Type B pancreatic cell (in vitro differentiated cells): ENCODE measurements at places on chromosomes 12 and 14.

DNA sequence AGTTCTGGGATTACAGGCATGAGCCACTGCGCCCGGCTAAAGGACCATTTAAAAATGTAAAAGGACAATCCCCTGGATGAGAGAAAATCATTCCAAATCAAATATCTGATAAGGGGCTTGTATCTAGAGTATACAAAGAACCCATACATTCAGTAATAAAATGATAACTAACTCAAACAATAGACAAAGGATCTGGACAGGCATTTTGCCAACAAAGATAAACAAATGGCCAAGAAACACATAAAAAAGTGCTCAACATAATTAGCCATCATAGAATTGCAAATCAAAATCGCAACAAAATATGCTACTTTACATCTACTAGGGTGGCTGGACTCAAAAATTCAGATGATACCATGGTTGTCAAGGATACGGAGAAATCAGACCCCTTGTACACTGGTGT lies 8.5 kb upstream of the BICD1 start:
- H3K36me3 ChIP-seq = peaks cover 8% of the 10 kb centered on the region
- H3K4me1 ChIP-seq = no peaks in the 10 kb centered on the region
- no peak overlapping the region for H3K27ac ChIP-seq
- peaks cover 24% of the 10 kb centered on the region for H3K27me3 ChIP-seq

GRCh38 chr12:34119366-34119765 lies 97.1 kb downstream of the ALG10 start:
- no peak overlapping the region for H3K4me3 ChIP-seq
- H3K27me3 ChIP-seq = no peaks in the 10 kb centered on the region
- no peak overlapping the region for H3K27ac ChIP-seq
- H3K36me3 ChIP-seq = peaks cover 5% of the 10 kb centered on the region

DNA sequence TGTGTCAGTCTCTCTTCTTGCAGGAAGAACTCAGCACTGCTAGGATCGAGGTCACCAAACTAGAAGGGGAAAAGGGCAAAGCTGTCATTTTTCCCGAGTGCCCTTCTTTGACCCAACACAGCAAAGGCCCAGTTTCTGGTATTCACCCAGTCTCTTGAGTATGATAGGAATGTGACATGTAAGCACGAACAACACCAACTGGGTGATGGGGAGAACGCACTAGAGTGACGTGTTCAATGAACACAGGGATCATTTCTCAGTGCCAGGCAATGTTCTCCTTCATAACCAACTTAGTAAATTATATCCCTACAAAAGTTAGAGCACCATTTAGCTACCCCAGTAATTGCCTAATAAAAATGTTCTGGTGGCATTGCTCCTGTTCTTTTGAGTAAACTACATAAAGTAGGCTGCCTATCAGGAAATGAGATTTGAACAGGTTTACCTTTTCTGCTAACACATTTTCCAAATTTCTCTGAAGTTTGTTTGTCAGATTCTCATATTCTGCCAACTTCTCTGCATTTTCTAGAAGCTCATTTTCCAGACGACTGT lies 64.5 kb downstream of the NIN start:
- peaks cover 5% of the 10 kb centered on the region for H3K4me1 ChIP-seq
- no peaks in the 10 kb centered on the region for H3K27me3 ChIP-seq
- no peak overlapping the region for H3K27ac ChIP-seq
- no peak overlapping the region for H3K4me3 ChIP-seq
- no peak for DNase-seq

- H3K36me3 ChIP-seq = peaks cover 5% of the 10 kb centered on the region
- H3K27ac ChIP-seq = peak overlapping the region; percentile 39
- peak; percentile 90 for DNase-seq
- peak overlapping the region; percentile 97 for H3K4me3 ChIP-seq
- peaks cover 3% of the 10 kb centered on the region for H3K4me1 ChIP-seq
Observed at GRCh38 chr14:26598081-26598671, 343 bp upstream of the NOVA1 start.

DNA sequence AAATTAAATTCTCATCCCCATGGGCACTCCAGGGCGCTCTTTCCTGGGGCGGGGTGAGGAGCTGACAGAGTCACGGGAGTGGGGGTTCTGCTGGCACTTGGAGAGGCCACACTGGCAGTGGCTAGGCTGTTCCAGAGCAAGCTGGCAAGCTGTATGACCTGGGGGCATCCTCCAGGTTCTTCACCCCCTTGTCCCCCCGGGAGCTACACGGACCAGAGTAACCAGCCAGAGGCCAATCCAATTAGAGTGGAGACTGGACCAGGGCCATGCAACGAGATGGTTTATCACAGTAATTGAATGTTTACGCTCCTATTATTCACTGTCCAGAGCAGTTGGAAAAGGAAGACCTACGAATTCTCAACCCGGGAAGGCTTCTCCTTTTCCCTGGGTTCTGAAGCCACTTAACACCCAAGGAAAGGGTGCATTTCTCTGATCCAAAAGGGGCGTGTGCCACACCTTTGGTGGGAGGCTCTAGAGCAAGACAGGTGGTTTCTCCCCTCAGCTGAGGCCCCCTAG lies 43.8 kb upstream of the PNMA1 start:
- H3K27ac ChIP-seq = peak overlapping the region; percentile 92
- no peaks in the 10 kb centered on the region for H3K27me3 ChIP-seq
- peaks cover 73% of the 10 kb centered on the region for H3K4me1 ChIP-seq
- DNase-seq = no peak
- no peaks in the 10 kb centered on the region for H3K36me3 ChIP-seq
